ENCODE measurements at places on chromosomes 5 and 9.

GRCh38 chr9:131625790-131626670, 80.7 kb downstream of the PRRT1B start:
- no peak for DNase-seq

DNA sequence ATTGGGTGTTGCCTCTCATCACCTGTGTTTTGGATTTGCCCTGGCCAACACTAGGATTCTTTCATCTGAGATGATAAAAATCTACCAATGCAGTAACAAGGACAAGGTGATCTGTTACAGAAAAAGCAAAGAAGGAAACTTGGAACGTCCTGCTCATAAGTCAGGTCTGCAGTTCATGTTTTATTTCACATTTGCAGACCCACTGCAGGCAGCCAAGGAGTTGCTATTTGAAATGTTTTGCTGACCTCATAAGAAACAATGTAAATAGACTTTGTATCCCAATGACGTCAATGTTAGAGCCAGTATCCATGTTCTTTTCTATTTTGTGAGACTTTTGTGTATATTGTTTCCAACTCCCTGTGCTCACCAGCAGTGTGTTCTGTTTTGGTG, 312.9 kb downstream of the DEPDC1B start:
- no peak for DNase-seq

GRCh38 chr5:59597690-59598546, 295.6 kb downstream of the PDE4D start:
- no peak for DNase-seq

GRCh38 chr5:111228520-111229220, 4.5 kb downstream of the CAMK4 start:
- no peak for DNase-seq

- DNase-seq = peak; percentile 50
These were observed at the start of gene SPOCK1 for GRCh38 chr5:137498736-137499505. SPOCK1 (minus strand) TSS chr5:137499326.

DNA sequence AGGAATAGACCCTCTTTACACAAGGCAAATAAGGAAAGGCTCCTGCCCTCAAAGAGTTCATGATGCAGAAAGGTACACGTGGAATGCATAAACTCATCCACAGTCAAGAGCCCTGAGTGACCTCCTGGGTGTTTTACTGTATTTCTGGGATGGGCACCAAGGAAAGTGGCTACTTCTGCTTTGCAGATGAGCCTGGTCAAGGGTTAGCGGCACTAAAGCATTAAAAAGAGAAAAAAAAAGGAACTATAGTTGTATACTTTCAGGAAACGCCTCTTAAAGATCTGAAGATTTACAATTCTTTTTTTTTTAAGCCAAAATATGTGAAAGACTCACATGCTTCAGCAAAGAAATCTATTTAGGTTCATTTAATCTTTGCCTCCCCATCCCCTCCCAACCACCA, 366.2 kb upstream of the PDE4D start:
- no peak for DNase-seq

- no peak for DNase-seq
These were observed 42.4 kb downstream of the RHOBTB3 start for GRCh38 chr5:95773335-95774059.

DNA sequence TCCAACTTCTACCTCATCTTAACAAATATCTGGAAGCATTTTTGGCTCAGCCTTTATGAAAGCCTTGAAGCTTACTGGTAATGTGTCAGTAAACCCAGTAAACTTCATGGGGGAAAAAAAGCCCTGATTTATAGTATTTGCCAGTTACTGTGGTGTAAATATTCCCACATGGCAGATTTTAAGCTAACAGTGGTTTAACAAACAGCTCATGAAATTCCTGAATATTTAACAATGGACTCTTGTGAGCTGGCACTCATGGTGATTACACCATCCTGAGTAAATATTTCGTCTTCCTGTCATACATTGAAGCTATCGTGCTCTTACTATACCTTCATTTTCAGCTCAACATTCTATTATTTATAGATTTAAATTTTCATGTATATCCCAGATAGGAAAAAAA, 57.0 kb upstream of the ACOT12 start:
- DNase-seq = no peak

DNA sequence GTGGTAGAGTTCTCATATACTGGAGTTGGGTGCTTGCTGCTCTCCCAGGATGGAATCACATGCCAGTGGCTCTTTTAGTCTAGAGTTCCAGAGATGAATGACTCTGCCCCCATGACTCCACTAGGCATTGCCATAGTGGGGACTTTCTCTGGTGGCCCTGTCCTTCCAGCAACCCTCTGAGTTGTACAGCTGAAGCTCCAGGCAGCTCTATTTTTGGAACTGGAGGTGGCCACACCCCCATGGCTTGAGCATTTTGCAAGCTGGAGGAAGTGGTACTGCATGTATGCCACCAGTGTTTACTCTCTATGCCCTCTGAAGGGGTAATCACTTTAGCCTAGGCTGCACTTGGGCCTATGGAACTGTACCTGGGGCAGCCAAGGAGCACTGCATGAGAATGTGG, 112.6 kb downstream of the RANBP17 start:
- no peak for DNase-seq

DNA sequence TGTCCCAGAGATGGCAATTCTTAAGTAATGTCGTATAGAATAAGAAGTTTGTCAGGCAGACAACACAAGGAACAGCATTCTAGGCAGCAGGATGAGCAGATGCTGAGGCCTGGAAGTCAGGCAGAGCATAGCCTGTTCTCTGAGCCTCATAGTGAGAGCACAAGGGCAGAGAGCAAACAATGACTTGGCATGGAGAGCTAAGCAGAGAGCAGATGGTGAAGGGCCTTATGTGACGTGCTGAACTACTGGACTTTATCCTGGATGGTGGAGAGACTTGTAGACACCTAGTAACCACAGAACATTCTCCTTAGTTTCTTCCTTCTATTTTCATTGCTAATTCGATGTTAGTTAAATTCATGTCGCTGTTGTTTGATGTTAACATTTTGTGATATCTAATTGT, 60.1 kb downstream of the KCTD16 start:
- peak; percentile 17 for DNase-seq

DNA sequence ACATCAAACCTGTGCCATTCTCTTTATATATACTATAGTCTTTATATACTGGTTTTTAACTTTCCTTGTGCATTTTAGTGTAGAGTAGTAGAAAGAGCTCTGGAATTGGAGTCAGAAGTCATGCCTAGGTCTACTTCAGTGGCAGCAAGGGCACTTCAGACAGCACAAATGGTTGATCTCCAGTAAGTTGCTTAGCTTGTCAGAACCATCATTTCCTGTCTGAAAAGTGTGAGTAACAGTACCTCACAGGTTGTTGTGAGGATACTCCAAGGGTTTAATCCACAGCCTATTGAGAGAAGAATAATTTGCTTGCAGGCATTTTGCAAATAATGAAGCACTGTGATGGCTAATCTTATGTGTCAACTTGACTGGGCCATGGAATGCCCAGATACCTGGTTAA, 95.8 kb upstream of the NR4A3 start:
- no peak for DNase-seq

DNA sequence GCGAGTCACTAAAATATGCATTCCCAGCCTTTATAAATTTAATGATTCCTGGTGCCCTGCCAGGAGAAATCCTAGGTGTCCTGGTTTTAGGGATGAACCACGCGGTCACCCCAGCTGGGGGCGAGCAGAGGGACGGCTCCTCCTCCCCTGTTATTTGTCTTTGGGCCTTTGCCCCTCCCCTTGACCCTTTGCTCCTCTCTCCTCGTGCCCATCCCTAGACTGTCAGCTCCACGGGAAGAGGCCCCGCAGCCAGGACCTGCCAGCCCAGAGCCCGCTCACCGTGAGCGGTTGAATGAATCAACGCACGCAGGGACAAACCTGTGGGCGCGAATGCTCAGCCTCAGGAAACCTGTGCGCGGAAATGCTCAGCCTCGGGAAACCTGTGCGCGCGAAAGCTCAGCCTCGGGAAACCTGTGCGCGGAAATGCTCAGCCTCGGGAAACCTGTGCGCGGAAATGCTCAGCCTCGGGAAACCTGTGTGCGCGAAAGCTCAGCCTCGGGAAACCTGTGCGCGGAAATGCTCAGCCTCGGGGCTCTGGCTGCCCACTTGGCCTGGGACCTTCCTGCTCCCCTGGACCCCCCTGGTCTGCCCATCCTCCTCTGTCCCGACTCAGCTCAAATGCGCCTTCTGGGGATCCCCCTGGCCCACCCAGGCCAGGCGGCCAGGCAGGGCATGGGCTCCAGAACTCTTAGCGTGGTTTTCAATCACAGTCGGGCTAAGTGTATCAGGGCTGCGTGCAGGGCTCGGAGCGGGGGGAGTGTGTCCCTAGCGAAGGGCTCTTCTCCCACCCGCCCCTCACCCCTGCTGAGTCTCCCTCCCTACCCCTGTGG, 140.5 kb upstream of the COL5A1 start:
- no peak for DNase-seq

DNA sequence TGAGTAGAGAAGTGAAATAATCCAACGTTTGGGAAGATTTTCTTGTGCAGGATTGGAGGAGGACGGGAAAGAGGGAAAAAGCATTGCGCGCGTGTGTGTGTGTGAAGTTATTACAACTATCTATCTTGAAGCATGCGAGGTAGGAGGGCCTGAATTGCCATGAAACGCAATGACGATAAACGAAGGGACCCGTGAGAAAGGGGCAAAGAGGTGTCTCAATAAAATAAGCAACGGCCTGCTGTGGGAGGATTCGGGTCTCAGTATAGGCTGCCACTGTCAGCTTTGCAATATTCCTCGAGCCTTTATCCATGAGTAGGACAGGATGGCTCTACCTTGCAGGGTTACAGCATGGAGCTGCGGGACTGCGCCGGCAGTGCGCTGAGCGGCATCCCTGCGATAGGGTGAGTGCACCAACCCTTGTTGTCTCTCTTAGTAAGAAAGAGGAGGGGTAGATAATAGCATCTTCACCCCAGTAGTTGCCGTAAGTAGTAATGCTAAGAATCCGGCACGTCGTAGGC, 631 bp upstream of the RCL1 start:
- peak; percentile 27 for DNase-seq

DNA sequence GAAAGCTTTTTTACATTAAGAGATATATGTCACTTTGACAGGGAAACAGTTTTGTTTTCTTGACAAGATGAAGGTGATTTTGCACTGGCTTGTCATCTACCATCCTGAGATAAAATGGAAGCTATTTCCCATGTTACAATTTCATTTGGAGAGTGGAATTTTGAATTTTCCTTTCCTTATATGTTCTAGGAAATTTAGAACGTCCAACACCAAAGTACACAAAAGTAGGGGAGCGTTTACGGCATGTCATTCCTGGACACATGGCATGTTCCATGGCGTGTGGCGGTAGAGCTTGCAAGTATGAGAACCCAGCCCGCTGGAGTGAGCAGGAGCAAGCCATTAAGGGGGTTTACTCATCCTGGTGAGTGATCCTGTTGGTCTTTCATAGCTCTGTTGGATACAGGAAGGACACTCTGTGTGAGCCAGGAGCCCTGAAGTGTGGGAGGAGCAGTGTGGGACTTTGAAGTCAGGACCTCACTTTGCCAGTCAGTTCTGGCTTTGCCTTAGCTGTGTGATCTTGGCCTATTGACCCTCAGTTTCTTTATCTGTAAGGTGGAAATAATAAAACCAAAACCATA, 887 bp downstream of the PTPDC1 start:
- DNase-seq = no peak

GRCh38 chr9:31582071-31582470, 802.4 kb upstream of the ACO1 start:
- no peak for DNase-seq

GRCh38 chr9:129383019-129383560, 205.0 kb upstream of the IER5L start:
- peak; percentile 89 for DNase-seq

- no peak for DNase-seq
These were observed 17.1 kb upstream of the DAB2 start for GRCh38 chr5:39441838-39442237.

DNA sequence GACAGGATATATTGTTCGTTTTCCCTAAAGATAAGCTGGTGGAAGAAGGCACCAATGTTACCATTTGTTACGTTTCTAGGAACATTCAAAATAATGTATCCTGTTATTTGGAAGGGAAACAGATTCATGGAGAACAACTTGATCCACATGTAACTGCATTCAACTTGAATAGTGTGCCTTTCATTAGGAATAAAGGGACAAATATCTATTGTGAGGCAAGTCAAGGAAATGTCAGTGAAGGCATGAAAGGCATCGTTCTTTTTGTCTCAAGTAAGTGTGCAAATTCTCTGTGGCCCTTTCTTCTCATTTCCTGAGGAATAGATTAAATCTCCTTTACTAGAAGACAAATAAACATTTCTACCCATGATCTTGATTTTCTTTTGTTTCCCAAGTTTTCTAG, 38.0 kb downstream of the OSMR start:
- no peak for DNase-seq

DNA sequence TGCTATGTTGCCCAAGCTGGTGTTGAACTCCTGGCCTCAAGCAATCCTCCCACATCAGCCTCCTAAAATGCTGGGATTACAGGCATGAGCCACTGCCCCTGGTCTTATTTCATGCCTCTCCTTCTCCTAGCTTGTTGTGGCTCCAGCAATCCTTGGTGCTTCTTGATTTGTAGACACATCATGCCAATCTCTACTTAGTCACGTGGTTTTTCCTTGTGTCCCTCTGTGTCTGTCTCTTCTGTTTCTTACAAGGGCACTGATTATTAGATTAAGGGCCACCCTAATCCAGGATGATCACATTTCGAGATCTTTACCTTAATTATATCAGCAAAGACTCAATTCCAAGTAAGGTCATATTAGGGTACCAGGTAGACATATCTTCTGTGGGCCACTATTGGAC, 9.2 kb upstream of the IL31RA start:
- no peak for DNase-seq

DNA sequence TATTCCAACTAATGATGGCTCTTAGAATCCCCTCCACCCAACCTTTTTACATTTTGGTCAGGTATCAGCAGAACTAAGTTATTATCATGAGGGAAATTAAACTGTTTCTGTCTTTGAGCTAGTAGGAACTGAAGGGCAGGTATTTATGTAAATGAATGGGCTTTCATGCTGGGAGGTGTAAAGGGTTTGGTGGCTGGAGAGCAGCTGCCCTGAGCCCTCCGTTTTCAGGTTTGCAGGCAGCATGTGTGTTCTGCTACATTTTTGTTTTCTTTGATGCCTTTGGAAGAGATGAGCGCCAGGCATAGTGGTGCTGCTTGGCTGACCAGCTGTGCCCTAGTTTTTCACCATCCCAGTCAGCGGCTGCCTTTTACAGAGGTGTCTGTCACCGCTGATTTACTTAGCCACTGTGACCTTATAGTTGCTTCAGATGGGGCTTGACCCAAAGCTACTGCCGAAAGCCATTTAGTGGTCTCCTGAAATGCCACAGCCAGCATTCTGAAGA, 231.9 kb downstream of the MAST4 start:
- DNase-seq = no peak

- no peak for DNase-seq
These were observed 109.4 kb downstream of the TMEM174 start for GRCh38 chr5:73282383-73282782.

DNA sequence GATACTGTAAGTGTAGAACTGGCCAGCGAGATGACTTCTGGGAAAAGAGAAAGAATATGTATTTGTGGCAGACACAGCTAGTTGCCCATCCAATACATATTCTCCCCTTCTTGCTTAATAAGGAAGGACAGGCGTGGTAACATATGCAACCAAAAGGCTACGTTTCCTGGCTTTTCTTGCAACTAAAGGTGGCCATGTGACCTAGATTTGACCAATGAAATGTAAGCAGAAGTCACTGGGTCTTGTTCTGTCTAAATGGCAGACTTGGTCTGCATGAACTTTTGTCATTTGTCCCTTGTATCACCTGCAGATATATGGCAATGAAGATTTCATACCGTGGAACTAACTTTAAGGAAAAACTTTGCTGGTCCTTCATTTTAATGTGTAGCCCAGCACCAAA, 183.8 kb downstream of the CDH12 start:
- DNase-seq = no peak

GRCh38 chr5:141828162-141828561, 50.0 kb downstream of the PCDH1 start:
- no peak for DNase-seq

GRCh38 chr5:10351199-10351905, 2.1 kb upstream of the MARCHF6 start:
- DNase-seq = no peak
